Gastrocnemius medialis (tissue), 4 donors: ENCODE measurements at places on chromosomes 2 and 18. TPM values are rescaled to one million over a fixed set of nuclear protein-coding genes. Genes with fewer than 3 reads are reported as not detected.

DNA sequence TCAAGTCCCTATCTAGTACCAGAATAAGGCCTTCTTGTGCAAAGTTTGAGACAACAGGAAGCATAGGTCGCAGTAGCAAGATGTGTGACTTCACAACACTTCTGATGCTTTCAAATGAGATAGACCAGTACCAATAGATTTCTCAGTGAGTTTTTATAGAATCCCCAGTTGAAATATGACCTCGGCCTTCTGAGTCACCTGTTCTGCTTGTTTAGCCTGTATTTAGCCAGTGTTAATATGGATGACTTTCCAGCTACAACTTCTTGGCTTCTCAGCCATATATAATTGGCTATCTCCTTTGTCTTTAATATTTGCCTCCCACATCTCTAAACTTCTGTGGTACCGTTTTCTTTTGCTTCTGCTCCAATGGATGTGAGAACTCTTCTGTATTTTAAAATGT lies 113.8 kb downstream of the KYNU start:
- no peak for DNase-seq

Gene CAVIN2
- 15.1 TPM for total RNA-seq

Gene B3GNT7
- 0.49 TPM for total RNA-seq

Gene MC4R
- not detected for total RNA-seq

DNA sequence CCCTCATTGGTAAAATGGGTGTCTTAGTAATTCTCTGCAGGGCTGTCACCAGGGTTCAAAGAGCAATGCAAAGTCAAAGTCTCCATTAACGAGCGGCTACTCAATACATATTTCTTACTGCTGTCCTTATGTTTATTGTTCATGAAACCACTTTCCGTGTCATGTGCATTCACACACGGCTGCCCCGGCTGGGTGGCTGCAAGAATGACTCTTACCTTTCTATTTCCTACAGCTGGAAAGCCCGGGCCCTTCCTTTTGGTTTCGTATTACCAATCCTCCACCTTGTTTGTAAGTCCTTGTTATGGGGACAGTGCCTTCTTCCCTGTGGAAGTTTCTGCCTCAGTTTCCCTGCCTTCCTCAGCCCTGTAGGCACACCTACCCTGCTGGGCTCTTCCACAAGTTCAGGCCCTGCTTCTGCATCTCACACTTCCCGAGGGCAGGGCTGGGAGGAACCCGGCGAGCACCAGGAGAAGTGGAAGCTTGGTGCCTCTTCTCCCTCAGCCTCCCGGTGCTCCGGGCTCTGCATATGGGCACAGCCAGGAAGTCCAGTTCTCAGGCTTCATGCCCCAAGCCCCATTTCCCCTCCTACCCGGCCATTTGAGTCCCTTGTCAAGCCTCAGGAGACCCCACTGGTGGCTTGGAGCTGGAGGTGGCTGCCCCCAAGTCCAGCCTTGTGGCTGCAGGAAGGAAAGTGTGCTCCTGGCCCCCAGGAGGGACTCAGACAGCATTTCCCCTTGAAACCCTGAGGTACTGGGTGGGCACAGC lies 18.7 kb upstream of the ACKR3 start:
- DNase-seq, result no peak

Gene VWC2L
- not detected for total RNA-seq
